Stimulated activated CD4-positive, alpha-beta T cell treated with anti-CD3 and anti-CD28 coated beads, Interleukin-15, amount 100 ng/mL, for 1 hour (primary cell): ENCODE measurements at places on chromosomes 1 and 21.

DNA sequence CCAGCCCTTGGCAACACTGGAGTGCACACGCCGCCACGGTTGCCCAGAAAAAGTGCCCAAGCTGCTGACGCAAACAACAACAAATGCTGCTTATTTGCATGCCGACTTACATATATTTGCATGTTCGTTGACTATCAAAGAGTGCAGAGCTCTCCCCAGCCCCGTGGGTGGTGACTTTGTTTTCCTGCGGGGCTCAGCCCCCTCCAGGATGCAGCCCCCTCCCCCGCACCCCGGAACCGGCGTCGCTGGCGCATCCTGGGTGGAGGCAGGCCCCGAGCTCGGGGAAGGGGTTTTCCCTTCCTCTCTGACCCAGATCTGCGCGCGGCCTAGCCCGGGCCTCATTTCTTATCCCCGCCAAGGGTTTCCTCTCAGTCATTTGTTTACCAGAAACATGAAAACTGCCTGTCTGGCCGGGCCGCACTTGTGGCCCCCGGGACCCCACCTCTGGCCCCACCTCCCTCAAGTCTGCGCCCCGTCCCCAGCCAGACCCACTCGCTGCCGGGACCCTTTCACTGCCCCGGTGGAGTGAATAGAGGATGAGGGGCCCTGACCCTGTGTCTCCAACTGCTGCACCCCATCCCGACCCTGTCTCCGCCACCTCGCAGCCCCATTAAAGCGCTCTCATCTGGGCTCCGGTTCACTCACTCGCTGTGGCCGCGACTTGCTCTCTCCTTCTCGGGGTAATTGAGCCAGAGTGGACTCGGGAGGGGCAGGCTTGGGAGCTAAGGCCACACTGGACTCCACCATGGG, 5.5 kb downstream of the TNFRSF25 start:
- peak; percentile 88 for DNase-seq

- DNase-seq, result no peak
Measured at GRCh38 chr1:202663131-202663530, 47.1 kb downstream of the SYT2 start.

DNA sequence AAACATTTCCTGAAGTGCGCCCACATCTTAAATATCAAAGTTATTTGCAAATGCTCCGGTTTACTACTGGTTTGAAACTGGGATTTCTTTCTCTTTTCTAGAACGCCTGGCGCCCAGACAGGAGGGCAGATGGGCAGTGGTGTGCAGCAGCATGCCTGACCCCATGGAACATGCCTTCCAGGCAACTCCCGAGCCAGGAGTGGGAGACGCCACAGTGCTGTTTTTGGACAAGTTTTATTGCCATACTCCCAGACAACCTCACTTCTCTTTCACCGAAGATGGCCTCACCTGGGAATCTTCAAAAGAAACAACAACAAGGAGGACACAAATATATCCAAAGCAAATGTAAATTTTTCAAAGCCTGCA, 21.5 kb downstream of the UBE2G2 start:
- no peak for DNase-seq

GRCh38 chr1:116404699-116405098, 31.7 kb downstream of the ATP1A1 start:
- DNase-seq, result no peak

- no peak for DNase-seq
Measured at GRCh38 chr1:57311006-57311405, 112.9 kb downstream of the DAB1 start.

GRCh38 chr1:78760858-78761257, 111.2 kb downstream of the IFI44 start:
- no peak for DNase-seq

DNA sequence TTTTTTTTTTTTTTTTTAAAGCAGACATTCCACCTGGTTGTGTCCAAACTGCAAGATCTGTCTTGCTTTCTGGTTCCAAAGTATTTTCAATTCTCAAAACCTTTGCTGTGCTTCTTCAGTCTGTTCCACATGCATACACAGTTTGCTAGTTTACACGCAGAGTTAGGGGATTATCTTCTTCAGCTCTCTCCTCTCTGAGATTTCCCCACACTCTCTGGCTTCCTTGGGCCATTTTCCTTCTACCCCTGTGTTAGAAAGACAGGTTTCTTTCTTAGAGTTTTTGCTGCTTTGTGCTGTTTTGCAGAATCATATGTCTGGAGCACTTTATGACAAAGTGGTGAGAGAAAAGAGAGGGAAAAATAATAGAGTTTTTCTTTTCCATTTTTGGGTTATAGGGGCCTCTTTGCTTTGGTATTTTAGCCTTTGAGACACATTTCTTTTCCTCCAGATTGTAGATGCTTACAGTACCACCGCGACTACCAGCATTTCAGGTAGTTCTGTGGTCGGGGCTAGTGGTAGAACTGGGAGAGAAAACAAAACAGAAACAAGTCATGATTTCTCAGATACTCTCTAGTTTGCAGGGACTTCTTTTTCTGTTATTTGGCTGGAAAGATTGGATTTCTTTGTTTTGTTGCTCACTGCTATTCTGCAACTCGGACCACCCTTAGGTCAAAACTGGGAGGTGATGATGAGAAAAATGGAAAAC, 66.3 kb downstream of the RABGAP1L start:
- DNase-seq, result no peak

- peak; percentile 11 for DNase-seq
Measured at GRCh38 chr1:244730153-244730933, 77.4 kb downstream of the DESI2 start.

DNA sequence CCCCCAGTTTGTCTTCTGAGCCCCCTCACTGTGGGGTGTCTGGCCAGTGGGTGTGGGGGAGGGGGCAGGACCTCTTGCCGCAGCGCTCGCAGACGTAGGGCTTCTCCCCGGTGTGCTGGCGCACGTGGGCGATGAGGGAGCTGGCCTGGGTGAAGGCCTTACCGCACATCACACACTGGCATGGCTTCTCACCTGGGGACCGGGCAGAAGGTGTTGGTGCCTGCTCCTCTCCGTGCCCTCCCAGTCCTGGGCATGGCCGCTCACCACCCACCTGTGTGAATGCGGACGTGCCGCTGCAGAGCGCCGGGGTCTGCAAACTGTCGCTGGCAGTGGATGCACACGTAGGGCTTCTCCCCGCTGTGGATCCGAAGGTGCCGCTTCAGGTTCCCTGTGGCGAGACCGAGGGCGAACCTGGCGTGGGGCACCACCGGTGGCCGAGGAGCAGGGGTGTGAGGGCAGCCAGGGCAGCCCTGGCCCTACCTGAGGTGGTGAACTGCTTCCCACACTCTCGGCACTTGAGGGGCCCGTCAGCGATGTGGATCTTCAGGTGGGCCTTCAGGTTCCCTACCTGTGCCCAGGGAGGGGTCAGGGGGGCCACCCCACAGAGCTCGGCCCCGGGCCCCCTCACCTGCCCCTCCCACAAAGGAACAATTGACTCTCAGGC, 32.4 kb downstream of the ZBTB17 start:
- DNase-seq, result no peak

GRCh38 chr21:14850394-14850793, 214.4 kb downstream of the NRIP1 start:
- DNase-seq, result no peak

DNA sequence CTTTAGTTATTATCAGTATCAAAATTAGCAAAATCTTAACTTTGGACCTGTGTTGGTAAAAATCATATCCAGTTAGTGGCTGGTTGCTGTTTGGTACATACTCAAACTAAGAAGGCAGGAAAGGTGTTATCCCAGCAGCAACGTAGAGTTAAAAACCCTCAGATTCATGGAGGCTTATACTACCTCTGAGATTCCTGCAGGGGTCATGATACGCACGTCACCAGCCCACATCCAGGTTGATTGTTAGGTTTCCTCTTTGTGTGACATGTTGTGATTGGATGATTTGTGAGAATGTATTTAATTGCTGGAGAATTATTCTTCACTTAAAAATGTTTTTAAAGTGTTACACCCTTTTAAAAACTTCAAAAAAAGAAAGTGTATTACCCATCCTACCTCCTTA, 423.3 kb upstream of the ADGRL2 start:
- no peak for DNase-seq

GRCh38 chr1:200670242-200671118, 773 bp upstream of the DDX59 start:
- no peak for DNase-seq

- peak; percentile 41 for DNase-seq
Measured at GRCh38 chr1:111603979-111604378, 15.6 kb upstream of the RAP1A start.

GRCh38 chr1:200873116-200873670, 412 bp downstream of the GPR25 start:
- DNase-seq, result no peak

DNA sequence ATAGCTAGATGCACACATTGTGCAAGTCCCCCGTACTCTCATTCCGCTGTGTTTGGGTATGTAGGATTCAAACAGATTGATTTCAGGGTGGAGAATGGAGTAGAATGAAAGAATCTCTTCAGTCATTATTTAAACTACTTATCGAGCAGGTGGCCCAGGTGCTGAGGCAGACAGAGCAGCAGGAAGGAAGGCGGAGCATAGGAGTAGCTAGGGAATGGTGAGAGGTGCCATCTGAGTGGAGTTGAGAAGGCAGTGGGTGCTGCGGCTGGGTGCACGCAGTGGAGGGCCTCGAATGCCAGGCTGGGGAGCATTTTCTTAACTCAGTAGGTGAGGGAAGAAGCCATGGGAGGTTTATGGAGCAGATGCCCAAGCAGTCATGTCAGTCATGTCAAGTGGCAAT, 45.2 kb upstream of the CD101 start:
- no peak for DNase-seq

DNA sequence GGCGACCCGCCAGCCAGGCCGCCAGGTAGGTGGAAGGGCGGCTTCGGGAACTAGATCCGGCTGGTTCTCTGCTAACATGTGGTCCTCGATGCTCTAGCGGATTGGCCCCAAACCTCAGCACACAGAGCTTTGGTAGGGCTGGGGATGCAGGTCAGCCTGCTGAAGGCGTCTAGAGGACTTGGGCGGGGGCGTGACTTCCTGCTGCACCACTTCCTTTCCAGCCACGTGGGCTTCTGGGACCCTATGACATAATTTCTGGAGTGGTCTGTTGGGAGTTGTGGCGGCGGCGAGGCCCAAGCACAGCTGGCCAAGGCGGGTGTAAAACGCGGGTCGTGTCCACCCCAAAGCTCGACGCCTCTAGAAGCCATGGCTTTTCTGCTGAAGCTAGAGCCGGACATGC, 124.5 kb downstream of the ATF6 start:
- DNase-seq, result no peak

DNA sequence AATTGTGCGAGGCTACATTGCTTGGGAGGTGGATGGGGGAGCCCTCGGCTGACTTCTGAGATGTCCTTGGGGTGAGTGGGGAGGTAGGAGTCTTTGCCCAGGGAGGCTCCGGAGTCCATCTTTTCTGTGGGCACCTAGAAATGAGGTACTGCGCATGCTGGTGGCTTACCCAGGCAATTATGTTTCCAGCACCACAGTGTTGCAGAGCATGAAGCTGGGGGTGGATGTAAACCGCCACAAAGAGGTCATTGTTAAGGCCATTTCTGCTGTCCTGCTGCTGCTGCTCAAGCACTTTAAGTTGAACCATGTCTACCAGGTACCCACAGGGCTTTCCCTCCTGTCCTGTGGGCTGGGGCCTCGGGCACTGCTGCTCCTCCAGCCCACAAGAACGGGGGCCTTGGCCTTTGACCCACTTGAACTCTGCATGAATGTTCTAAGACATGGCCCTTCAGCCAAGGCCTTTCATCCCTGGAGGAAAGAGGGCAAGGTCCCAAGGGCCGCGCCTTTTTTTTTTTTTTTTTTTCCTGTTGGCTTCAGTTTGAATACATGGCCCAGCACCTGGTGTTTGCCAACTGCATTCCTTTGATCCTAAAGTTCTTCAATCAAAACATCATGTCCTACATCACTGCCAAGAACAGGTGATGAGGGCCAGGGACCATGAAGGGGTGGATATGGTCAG, 14.6 kb downstream of the STRIP1 start:
- no peak for DNase-seq

DNA sequence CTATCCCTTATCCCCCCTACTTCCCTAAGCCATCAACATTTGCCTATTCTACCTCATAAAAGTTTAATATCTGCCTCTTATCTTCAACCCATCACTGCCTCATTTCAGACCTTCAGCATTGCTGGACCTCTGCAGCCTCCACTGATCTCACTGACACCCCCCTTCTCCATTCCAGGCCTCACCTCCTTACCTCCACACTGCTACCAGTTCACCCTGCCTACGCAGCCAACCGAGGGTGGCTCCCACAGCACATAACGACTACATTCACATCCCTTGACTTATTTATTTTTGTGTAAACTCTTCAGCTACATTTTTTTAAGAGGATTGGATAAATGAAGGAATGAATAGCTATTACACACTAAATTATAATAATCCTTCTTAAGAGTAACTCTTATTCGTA, 14.2 kb downstream of the CLCC1 start:
- DNase-seq, result no peak

DNA sequence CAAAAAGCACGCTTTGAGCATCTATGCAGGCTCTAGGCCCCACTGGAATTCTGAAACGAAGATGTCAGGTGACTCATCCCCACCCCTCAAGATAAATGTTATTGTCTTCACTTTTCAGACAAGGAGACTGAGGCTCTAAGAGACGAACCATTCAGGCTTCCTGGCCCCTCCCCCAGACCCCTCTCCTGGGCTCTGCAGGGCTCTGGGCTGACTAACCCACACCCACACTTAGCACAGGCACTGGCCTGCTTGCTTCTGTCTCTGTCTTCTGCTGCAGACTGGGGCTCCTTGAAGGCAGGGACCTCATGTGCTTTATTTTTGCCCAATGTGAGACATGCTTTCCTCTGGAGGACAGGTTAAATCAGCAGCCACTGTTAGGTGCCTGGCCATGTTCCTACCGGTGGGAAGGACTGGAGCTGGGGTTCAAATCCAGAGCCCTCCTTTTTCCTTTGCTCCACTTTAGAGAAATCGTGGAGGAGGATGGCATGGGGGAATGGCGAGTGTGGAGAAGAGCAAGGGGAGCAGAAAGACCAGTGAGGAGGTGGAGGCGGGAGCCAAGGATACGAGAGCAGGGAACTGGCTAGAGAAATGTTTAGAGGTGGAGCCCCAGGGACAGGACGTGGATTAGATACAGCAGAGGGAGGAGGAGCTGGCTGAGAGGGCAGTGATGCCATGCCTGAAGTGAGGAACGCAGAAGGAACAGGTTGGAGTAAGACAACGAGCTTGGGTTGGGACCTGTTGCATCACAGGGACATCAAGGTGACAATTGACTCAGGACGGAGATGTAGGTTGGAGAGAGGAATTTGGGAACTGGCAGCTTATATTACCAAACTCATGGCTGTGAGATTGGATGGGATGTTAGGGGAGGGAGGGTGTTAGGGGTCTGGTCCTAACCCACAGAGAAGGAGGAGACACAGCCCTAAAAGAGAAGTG, 1.7 kb downstream of the TMEM125 start:
- DNase-seq, result no peak

GRCh38 chr1:154775621-154776605, 94.2 kb downstream of the KCNN3 start:
- DNase-seq, result no peak

DNA sequence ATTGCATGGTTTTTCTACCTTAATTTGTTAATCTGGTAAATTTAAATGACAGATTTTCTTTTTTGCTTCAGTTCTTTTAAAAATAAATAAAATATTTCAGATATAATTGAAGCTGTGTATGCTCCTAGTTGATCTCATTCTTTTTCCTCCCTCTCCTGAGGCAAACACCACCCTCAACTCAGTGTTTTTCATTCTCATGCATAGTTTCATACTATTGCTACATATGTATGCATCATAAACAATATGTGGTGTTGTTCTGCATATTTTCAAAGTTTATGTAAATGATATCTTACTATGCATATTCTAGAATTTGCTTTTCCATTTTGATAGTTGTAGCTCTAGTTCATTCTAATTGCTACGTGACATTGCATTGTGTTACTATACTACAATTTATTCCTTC, 257.2 kb upstream of the POU3F1 start:
- no peak for DNase-seq

GRCh38 chr1:75693551-75693950, 31.0 kb upstream of the ACADM start:
- DNase-seq, result no peak
